ENCODE measurements at places on chromosomes 2 and 18. TPM values are rescaled to one million over a fixed set of nuclear protein-coding genes. Genes with fewer than 3 reads are reported as not detected.

Gene TUBA3E
- 5.4 TPM for total RNA-seq

DNA sequence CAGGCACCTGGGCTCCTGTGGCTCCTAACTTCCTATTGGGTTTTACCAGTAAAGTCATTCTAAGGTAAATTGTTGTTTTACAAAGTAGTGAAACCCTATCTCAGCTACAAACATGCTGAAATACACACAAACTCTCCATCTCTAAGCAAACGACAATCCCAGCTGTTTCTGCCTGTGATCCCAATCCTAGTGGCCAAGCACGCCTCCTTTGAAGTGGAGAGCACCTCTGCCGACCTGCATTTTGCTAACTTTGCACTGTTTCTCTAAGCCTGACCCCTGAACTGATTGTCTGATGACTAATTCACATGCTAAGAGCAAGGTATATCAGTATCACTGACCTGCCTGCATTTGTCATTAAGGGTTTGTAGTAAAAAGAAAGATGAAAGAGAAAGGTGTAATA is 124.3 kb downstream of the PAX3 start:
- no peak for DNase-seq

DNA sequence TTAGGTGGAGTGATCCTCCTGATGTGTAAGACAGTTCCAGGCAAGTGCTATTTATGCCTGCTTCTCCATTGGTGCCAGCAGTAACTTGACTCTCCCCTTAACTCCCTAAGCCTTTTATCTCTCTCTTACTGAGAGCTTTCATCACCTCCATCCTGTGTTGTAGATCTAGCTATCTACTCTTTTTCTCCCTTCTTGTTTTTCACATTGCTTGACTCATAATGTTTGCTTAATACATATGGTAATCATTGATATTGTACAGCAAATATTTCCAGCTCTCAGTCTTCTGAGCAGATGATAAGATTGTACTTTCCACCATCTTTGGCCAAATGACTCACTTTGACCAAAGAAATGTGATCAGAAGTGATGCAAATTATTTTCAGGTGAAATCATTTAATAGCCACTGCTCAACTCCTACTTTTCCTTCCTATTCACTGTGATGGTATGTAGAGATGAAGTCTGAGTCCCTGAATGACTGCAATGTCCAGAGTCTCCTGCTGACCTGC is 165.0 kb downstream of the PLCL1 start:
- DNase-seq = no peak

GRCh38 chr2:32683520-32684086 is 55.8 kb downstream of the TTC27 start:
- peak; percentile 8 for DNase-seq

DNA sequence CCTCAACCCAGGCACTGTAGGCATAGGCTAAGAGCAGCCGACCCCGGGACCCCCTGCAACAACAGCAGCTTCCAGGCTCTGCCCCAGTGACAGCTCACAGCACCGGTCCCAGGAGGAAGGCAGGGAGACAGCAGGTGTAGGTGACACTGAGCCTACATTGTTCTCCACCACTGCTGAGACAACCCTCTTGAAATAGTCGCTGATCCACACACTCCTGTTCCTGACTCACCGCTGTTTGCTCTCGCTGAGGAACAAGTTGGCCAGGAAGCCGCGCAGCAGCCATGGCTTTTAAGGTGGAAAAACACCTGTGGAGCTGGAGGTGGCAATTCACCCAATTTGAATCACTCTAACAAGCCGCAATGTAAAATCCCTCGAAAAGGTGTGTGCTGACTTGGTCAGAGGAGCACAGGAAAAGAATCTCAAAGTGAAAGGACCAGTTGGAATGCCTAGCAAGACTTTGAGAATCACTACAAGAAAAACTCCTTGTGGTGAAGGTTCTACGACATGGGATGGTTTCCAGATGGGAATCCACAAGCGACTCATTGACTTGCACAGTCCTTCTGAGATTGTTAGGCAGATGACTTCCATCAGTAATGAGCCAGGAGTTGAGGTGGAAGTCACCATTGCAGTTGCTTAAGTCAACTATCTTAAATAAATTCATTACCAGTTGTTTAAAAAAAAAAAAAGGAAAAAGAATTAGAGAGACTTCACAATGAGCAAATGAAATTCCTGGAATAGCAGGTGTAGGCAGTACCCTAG is 167.5 kb downstream of the ARL4C start:
- no peak for DNase-seq

Gene TRABD2A
- 0.87 TPM for total RNA-seq

Gene SERPINB7
- total RNA-seq = not detected

Gene CSRNP3
- 5.5 TPM for total RNA-seq

GRCh38 chr18:7273301-7273921 is 42.5 kb downstream of the LRRC30 start:
- DNase-seq = peak; percentile 69

DNA sequence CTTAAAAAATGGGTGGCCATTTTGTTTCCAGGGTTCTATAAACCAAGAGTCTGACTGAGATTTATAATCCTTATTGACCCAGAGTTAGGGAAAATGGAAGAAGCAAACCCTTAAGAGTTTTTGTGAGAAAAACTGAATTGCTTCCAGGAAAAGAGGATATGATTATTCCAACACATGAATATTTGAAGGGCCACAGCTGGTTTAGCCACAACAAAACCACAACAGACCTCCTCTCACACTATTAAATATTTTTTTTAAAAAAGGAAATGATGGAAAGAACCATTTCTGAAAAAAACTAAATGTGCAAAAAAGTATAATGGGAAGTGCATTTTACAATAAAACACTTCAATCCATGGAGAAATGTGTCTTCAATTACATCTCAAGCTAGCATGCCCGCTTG is 182.7 kb downstream of the ETAA1 start:
- DNase-seq = no peak

DNA sequence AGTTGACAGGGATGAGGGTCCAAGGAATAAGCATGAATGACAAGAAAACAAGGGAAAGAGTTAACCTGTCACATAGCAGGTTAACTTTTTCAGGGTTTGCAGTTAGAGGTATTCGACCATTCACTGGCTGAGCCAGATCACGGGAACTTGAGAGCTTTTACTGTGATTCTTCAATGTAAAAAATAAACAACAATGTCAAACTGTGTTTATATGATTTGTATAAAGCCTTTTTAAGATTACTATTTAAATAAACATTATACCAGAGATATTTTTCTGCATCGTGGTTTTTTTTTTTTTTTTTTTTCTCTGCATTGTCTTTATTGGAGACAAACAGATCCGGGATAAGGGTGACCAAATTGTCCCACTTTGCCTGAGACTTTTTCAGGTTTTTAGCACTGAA is 115.6 kb downstream of the NRP2 start:
- no peak for DNase-seq

GRCh38 chr2:52686935-52687334 is 1080.7 kb upstream of the CHAC2 start:
- DNase-seq = no peak

Gene NETO1
- total RNA-seq = not detected
